ENCODE measurements at places on chromosomes 2 and 18.

DNA sequence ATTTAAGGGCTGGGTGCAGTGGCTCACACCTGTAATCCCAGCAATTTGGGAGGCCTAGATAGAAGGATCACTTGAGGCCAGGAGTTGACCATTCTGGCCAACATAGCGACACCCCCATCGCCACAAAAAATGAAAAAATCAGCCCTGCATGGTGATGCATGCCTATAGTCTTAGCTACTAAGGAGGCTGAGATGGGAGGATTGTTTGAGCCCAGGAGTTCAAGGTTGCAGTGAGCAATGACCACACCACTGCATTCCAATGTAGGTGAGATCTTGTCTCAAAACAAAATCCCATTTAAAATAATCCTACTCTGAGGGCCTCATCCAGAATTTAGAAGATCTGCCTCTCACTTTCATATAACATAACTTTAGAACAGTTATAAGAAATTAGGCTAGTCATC, 2.7 kb upstream of the SERTAD2 start:
- DNase-seq: no peak

DNA sequence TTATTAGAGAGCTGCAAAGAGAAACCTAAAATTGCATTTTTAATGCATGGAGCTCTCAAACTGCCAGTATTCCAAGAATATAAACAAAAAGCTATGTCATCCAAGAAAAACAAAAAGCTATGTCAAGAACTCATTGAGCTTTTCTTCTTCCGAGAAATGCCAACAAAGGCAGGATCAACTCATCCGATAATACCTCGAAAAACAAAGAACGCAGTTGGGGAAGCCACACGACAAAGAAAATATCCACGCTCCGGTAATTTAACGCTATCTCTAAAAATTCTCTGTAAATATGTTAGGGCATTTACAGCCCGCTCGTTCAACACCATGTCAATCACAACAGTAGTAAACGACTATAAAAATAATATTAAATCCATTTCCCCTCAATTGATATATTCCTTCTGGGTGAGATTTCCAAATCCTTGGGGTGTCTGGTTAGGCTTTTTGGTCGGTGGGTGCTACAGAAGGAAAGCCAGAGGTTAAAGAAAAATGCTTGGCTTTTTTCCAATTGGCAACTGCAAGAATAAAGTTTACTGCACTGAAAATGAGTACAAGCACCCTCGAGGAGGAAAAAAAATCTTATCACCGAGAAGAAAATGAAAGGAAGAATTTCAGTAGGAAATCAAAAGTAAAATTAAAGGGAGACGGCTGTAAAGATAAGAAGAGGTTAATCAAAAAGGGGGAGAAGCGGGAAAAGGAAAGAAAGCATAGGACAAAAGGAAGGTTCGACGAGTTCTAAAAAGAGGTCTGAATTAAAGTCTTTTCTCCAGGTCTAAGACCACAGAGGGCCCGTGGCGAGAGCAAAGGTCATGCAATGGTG, 856 bp downstream of the TIA1 start:
- DNase-seq: no peak

- no peak for DNase-seq
Observed at GRCh38 chr2:105553538-105554196, 154.8 kb upstream of the FHL2 start.

- no peak for DNase-seq
Observed at GRCh38 chr2:233399306-233400225, 45.3 kb downstream of the DGKD start.

DNA sequence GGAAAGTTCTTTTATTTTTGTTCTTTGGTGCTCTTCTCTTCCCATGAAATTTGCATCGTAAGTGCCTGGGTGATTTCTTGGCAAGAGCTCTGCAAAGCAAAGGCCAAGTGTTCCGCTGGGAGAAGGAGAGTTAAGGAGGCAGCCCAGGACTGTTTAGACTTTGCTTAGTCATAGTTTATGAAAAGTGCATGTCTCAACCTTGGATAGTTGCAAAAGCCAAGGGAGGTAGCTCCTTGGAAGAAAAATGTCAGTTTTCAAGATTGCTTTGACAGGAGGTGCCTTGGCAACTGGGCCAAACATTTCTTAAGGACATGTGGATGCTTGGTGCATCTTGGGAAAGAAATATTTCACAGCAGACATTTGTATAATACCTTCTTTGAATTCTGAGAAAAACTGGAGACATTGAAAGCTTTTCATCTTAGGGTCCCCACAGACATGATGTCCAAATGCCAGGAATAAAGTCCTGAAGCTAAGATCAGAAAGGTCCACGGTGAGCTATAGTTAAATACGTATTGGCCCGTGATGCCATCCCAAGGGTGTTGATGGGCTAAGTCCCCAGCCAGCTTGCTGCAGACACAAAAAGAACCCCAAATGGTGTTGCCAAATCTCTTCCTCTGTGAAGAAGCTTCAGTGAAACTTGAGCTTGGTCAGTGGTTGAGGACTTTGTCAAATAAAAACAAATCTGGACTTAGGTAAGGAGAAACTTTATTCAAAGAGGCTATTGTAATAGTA, 96.3 kb upstream of the THUMPD2 start:
- no peak for DNase-seq

- no peak for DNase-seq
Observed at GRCh38 chr2:96092951-96093350, 23.4 kb downstream of the ADRA2B start.

DNA sequence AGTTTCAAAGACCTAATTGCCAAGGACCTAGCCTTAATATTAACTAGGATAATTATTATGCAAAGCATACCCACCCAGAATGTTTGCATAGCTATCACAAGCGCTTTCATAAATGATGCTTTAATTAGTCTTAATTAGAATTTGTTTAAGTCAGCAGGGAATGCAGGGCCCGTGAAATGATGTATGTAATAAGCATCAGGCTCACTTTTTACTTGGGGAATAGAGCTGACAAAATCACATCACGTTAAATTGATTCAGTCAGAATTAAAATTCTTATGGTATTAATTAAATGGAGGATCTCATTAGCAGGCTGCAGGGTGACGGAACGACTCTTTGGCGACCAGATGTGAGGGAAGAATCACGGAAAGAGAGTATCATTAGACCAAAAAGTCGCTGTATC, 264.5 kb downstream of the GPD2 start:
- no peak for DNase-seq

- DNase-seq: no peak
Observed at GRCh38 chr2:240649331-240649730, 24.1 kb downstream of the GPR35 start.

GRCh38 chr2:152464851-152465470, 130.0 kb downstream of the FMNL2 start:
- no peak for DNase-seq

- DNase-seq: no peak
Observed at GRCh38 chr2:229297247-229297646, 26.2 kb upstream of the PID1 start.

GRCh38 chr18:5066380-5066977, 130.6 kb downstream of the AKAIN1 start:
- DNase-seq: no peak

DNA sequence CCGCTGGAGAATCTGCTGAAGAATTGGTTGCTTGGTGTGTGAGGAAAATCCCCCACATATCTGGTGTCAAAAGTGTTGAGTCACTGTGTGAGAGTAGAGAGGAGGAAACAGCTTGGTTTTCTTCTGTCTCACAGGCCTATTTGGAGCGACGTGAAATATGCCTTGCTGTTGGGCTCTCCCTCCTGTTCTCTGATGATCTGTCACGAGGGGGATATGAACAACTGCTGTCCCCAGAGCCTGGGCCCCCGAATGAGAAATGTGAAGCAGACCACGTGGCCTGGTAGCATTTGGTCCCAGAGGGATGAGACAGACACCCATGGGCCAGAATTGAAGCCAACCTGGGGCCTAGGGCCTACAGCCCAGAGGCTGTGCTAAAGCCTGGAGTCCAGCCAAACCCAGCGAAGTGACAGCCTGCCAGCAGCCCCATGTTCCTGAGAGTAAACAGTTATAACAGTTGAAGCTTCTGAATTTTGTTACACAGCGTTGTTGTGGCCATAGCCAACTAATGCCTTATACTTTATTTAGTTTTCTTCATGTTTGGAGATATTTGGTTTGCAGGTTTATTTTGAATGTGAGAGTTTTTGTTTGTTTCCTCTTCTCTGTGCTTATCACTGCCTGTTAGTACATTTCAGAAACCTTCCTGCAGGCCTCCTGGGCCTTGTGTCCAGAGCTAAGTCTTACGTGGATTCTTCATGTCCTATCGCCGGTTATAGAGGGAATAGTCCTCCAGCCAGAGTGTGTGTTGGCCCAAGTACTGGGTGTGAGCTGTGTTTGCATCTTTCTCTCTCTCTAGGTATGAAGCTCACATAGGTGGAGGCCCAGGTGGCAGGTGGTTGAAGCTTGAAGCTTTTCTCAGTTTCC, 18.7 kb upstream of the COLEC12 start:
- DNase-seq: no peak

- no peak for DNase-seq
Observed at GRCh38 chr2:75221862-75222261, 22.5 kb upstream of the TACR1 start.

DNA sequence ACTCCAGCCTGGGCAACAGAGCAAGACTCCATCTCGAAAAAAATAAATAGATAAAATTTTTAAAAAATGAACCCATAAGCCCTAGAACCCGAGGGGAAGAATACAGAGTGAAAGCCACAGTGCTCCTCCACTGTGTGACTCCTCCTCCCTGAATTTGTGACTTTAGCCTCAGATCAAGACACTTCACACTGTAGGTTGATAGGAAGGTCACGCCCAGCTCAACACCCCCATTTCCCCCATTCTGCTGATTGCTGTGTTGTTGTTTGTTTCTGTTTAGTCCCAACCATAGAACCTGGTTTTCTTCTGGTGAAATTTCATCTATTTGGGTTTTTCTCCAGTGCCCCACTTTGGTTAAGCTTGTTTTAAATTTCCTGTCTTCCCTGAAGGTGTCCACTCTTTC, 102.2 kb downstream of the VIT start:
- no peak for DNase-seq

- no peak for DNase-seq
Observed at GRCh38 chr2:115183144-115183543, 740.7 kb downstream of the DPP10 start.

GRCh38 chr2:72139874-72140620, 7.6 kb downstream of the CYP26B1 start:
- no peak for DNase-seq

- DNase-seq: no peak
Observed at GRCh38 chr2:152322222-152322621, 12.8 kb upstream of the FMNL2 start.

GRCh38 chr2:44844651-44845270, 96.7 kb upstream of the SIX3 start:
- no peak for DNase-seq

- no peak for DNase-seq
Observed at GRCh38 chr2:32947484-32948143, 861 bp downstream of the LTBP1 start.

- no peak for DNase-seq
Observed at GRCh38 chr2:7899241-7899640, 782.6 kb upstream of the ID2 start.

DNA sequence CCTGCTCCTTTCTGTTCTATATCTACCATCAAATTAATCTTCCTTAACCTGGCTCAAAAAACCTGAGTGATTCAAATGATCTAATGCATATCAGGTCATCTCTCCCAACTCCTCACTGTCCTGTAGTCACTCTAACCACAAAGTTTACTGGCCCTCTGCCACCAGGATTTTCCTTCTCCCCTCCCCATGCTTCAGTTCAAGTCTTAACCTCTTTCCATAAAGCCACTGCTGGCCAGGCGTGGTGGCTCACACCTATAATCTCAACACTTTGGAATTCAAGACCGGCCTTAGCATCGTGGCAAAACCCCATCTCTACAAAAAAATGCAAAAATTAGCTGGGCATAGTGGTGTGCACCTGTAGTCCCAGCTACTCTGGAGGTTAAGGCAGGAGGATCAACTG, 7.5 kb upstream of the SP3 start:
- no peak for DNase-seq

- no peak for DNase-seq
Observed at GRCh38 chr2:11577101-11577883, 43.4 kb downstream of the GREB1 start.

DNA sequence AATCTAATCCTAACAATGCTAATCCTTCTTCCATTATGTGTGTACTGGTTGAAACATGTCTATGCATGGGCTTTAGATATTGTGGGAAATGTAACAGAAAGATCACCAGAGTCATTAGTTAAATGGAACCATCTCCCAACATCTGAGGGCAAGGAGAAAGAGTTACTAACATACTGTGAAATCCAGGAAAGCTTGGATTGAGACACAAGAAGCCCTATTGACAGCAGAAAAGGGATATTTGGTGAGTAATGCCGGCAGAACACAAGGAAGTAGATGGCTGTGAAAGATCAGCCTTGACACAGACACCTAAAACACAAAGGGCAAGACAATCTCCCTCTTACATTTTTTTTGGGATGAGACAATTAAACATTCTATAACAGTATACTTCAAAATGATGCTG, 28.5 kb upstream of the LAMA1 start:
- no peak for DNase-seq

DNA sequence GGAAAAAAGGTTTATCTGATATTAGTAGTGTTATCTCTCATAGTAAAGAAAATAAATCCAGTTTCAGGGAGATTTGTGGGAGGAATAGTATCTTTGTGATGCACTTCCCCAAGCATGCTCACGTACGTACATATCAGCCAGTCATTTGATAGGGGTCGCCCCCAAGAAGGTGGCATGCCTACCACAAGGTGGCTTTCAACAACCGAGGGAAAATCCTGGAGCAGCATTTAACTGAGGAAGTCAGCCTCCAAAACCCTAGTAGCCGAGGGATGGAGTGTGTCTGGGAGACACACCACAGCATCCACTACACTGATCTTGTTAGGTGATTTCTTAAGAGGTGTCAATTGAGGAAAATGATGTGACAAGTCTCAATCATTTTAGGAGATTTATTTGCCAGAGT, 623.9 kb downstream of the NYAP2 start:
- DNase-seq: no peak

GRCh38 chr2:233179848-233180366, 71.6 kb upstream of the ATG16L1 start:
- DNase-seq: no peak

All from stimulated activated CD8-positive, alpha-beta memory T cell treated with anti-CD3 and anti-CD28 coated beads, Interleukin-7, amount 100 ng/mL, for 24 hours (primary cell).